Activated naive CD4-positive, alpha-beta T cell (primary cell): ENCODE measurements at places on chromosomes 2 and 18.

- DNase-seq: no peak
Observed at GRCh38 chr18:58615140-58616132, 13.5 kb downstream of the ALPK2 start.

DNA sequence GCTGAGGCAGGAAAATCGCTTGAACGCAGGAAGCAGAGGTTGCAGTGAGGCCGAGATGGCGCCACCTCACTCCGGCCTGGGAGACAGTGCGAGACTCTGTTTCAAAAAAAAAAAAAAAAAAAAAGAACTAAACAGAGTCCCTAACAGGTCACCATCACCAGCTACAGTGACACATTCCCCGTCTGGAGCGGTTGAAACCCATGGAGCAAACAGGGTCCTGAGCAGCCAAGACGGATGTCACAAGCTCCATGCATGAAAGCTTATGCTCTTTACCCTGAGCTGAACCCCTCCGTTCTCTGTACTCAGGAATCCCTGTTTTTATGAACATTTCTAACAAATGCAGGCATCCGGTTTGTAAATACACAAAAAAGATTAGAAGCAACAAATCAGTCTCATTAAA lies 55.9 kb upstream of the LAPTM4A start:
- no peak for DNase-seq

GRCh38 chr2:134532537-134532936 lies 186.3 kb downstream of the TMEM163 start:
- DNase-seq: no peak

- no peak for DNase-seq
Observed at GRCh38 chr18:23994361-23994902, 20.1 kb upstream of the TTC39C start.

GRCh38 chr2:133053541-133053940 lies 383.5 kb upstream of the LYPD1 start:
- DNase-seq: no peak

DNA sequence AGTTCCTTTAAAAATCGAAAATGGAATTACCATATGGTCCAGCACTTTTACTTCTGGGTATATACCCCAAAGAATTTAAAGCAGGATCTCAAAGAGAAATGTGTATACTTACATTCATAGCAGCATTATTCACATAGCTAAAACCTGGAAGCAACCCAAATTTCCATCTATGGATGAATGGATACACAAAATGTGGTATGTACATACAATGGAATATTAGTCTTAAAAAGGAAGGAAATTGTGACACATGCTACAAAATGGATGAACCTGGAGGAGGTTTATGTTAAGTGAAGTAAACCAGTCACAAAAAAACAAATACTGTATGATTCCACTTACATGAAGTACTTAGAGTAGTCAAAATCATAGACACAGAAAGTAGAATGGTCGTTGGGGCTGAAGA lies 147.9 kb upstream of the LTBP1 start:
- no peak for DNase-seq

GRCh38 chr2:204706939-204707338 lies 161.7 kb downstream of the PARD3B start:
- DNase-seq: no peak

DNA sequence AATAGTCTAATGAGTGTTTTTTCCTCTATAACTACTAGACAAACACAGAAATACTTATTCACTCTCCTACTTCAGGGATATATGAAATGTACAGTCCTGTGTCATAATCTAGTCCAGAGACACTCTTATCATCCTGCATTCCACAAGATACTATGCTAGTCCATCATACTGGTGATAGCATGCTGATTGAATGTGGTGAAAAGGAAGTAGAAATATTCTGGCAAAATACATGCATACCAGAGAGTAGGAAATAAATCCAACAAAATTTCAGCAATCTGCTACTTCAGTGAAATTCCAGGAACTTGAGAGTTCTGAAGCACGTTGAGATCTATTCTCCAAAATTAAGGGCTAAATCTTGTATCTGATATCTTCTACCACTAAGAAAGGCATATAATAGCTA lies 353.9 kb downstream of the PID1 start:
- no peak for DNase-seq

DNA sequence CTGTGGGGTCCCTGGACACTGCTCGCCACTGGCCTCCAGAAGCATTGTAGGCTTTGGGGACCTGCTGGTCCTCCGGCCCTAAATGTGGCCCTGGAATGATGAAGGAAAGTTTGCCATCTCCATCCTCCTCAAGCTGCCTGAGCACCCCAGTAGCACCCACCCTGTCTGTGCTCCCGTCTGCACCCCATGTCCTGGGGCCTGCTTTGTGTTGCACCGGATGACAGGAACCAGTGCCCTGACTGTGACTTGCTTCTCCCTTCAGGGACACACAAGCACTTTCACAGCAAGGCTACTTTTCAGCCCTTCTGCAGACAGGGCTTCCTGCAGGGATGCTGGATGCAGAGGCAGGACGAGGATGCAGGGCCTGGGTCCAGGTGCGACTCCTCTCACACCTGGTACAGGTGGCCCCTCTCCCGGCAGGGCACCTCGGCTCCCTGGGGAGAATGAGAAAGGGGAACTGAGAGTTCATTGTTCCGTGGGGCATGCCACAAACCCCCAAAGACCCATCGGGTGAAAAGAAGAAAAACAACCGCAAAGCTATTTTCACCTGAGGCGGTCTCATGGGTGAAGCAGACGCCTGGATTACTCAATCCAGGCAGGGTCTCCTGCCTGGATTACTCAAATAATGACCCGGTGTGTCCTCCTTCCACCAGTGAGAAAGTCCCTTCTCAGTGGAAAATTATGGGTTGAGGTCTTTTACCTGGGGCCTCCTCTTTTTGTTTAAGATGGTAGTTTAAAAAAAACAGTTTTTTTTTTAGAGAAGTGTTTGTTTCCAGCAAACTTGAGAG lies 74.9 kb downstream of the LONRF2 start:
- no peak for DNase-seq

GRCh38 chr2:47554311-47554905 lies 151.5 kb downstream of the MSH2 start:
- DNase-seq: no peak

DNA sequence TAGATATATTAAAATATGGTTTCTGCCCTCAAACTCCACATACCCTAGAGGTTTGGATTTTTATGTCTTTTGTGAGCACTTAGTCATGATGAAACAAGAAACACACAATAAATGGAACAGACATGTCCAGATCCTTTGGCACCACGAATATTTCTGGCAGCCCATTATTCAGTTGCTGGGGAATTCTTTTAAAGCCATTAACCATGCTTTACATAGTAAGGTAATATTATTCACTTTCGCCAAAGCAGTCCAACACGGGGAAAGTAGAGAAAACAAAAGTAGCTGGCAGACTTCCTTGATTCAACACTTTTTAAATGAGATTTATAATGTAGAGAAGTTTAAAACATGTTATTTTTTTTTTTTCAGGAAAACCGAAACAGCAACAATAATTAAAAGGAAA lies 235.4 kb downstream of the PIEZO2 start:
- DNase-seq: no peak

- DNase-seq: no peak
Observed at GRCh38 chr2:106789185-106789584, 96.8 kb downstream of the ST6GAL2 start.

DNA sequence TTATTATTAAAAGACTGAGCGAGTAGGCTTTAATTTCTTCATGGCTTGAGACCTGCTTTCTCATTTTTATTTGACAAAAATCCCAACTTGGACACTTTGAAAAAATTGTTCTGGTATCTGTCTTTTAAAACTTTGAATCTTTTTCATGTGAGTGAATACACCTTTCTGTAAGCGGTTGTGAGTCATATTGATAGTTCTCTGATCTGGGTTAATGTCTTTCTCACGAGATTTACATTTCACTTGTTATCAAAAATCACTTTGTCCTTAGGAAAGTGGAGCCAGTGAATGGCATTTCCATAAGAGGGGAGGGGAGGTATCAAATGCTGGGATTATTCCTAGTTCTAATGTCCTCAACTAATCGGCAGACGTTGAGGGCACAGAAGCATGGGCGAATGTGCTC lies 36.3 kb downstream of the ATP9B start:
- no peak for DNase-seq

DNA sequence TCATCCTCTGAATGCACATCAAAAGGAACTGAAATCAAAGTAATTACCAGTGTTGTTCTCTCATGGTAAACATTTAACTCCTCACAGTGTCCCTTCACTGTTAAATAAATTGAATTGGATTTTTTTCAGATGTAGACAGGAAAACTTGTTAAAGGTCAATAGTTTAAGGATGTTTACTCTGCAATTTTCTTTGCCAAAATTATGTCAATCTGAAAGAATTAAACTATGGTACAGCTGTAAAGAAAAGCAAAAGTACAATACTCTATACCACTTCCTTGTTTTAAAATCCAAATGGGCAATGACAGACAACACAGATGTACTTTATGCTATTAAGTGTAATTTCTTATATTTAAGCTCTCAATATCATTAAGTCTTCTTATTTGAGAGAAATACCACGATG lies 153.2 kb downstream of the WDPCP start:
- no peak for DNase-seq

GRCh38 chr2:221549143-221549542 lies 23.0 kb downstream of the EPHA4 start:
- DNase-seq: no peak

GRCh38 chr2:239013678-239013976 lies 165.7 kb downstream of the TWIST2 start:
- DNase-seq: no peak

DNA sequence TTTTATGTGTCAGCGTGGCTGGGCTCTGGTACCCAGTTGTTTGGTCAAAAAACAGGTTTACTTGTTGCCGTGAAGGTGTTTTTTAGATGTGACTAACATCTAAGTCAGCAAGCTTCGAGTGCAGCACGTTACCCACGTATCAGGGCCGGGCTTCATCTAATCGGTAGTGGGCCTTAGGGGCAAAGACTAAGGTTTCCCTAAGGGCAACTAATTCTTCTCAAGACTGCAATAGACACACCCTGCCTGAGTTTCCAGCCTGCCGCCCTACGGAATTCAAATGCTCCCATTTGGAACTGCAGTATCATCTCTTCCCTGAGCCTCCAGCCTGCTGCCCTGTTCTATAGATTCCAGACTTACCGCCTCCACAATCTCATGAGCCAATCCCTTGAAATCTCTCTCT lies 27.7 kb downstream of the FHL2 start:
- no peak for DNase-seq

DNA sequence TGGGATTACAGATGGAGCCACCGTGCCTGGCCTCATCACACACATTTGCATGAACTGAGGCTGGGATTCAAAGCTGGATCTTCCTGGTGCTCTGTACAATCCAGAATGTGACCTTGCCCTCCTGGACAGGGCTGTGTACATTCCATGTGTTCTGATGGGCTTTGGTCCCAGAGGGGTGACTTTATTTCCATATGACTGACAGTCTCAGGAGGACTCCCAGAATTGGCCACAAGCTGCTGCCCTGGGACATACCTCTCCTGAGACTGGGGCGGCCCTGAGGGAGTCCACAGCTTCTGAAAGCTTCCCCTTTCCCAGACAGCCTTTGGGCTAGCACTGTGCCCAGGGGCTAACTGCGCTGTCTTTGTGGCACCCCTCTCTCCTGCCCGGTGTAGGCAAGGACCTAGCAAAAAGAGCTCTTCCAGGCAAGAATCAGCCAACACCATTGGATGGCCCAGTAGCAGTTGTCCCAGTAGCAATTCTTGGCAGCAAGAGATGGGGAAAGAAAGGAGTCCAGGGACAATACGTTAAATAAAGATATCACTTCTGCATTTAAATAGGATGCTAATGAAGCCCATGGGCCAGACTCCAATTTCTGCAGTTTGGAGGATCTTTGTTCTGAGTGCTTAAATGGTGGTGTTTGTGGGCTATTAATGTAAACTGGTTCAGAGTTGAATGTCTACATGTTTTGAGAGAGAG lies 26.4 kb upstream of the ZNF532 start:
- DNase-seq: no peak

- DNase-seq: no peak
Observed at GRCh38 chr2:135629520-135629919, 98.2 kb downstream of the R3HDM1 start.

DNA sequence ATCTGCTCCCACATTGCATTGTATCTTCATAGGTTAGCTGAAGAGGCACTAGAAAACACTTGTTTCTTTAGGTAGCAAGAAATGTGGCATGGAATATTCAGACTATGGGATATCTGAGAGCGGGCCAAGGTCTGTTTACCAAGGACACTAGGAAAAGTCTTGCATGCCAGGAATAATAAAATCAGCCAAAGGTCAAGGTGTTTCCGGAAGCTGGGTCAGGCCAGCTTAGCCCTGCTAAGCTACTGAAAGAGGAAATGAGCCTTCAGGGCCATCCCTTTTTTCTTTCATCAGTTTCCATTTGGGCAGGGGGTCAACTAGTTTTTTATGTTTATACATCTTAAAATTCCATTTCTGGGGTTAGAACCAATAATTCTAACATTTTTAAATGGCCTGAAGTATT lies 101.1 kb downstream of the DPP4 start:
- no peak for DNase-seq

- no peak for DNase-seq
Observed at GRCh38 chr2:22600999-22601398, 784.0 kb upstream of the KLHL29 start.

DNA sequence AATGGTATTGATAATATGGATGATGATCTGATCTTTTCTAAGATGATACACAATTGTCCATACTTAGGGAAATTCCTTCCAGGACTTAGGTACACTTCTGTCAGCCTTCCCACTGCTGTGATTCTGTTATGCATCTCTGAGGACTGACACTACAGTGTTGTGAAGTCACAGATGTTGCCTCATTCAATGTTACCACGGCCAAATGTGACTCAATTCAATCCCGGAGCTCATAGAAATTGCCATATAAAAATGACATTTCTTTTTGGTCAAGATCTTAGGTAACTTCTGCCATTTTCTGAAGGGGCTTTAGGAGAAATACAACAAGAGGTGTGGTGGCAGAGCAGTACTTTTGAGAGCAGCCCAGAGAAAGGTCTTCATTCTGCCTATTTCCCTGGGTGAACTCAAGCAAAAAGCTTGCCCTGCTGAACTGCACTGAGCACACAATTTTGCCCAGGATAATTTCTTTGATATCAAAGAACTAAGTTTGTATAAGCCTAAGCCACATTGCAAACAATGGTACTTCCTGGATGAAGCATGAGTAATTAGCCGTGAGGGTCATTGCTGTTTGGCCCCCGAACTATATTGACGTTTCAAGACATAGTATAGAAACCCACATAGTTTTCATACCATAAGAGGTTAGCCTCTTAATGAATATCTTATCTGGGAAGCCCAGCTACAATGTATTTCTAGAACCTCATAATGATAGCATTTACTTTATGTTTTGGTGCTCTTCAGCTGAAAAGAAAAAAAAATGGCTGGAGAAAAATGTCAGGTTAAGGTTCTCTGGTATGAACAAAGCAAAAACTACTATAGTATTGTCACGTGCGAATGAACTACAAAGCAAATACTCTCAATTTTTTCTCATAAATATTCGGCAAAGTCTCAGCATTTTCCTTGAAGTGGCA lies 437.4 kb downstream of the MEIS1 start:
- DNase-seq: no peak

DNA sequence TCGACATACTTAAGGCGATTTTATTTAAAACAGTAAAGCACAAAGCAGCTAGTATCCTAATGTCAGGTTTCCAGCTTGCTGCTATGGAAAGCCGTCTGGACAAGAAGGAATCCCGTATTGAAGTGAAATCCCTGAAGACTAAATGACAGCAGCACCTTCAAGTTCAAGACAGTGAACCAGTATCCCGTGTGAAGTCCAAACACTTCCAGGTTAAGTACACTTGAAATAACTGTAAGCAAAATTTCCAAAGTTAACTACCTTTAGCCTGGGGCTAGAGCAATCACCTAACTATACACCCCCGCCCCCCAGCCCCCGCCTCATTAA lies 1.2 kb downstream of the MBOAT2 start:
- DNase-seq: no peak
